ENCODE measurements at places on chromosomes 2 and 18.

DNA sequence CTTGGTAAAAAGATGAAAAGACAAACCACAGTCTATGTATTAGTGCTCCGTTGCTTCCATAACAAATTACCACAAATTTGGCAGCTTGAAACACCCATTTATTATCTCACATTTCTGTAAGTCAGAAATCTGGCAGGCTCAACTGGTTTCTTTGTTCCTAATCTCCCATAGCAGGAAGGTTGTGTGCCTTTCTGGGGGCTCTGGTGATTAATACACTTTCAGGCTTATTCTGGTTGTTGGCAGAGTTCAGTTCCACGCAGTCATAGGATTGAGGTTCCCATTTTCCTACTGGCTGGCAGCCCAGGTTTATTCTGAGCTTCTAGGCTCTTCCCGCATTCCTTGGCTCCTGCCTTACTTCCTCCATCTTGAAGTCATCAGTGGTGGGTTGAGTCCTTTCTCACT, 189.3 kb downstream of the ANAPC1 start:
- DNase-seq: no peak

GRCh38 chr2:147630585-147630984, 214.2 kb upstream of the ACVR2A start:
- DNase-seq: no peak

- no peak for DNase-seq
Measured at GRCh38 chr2:5369510-5369909, 322.7 kb upstream of the SOX11 start.

DNA sequence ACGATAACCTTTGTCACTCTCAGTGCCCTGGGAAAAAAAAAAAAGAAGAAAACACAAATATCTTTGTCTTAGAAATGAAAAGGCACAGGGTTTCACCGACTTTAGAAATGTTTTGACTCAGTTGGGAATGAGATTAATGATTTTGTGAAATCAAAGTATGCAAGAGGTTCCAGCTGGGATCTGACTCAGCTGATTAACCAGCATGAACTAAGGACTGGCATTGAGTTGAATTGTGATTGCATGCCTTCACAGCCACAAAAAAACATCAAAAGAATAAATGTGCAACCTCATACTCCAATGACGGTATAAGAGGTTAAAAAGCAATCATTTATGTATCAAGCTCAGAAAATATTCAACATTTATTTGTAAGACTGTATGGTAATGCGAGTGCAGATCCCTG, 566.6 kb upstream of the DSEL start:
- DNase-seq: no peak

DNA sequence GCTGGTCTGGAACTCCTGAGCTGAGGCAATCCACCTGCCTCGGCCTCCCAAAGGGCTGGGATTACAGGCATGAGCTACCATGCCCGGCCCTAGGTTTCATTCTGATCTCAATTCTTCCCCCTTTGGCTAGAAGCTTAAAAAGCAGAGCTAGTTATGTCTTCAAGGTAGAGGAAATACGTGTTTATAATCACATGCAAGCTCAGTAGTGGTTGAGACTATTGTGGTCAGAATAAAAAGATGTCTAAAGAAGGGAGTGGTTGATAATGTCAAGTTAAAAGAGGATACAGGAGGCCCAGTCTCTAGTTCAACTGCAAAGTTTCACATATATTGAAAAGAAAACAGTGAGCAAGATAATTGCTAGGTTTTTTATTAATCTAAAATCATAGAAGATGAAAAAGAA, 807.8 kb upstream of the ACVR2A start:
- DNase-seq: no peak

All from endothelial cell (in vitro differentiated cells).